ENCODE measurements at places on chromosomes 2 and 18.

GRCh38 chr2:112920923-112921532, 10.1 kb downstream of the IL37 start:
- no peak for DNase-seq

GRCh38 chr18:13412901-13413300, 194.3 kb downstream of the LDLRAD4 start:
- no peak for DNase-seq

GRCh38 chr2:120894966-120895365, 159.3 kb downstream of the GLI2 start:
- no peak for DNase-seq

- no peak for DNase-seq
Observed at GRCh38 chr18:420661-421246, 79.7 kb downstream of the COLEC12 start.

GRCh38 chr18:79982736-79983135, 5.6 kb downstream of the TXNL4A start:
- DNase-seq: no peak

DNA sequence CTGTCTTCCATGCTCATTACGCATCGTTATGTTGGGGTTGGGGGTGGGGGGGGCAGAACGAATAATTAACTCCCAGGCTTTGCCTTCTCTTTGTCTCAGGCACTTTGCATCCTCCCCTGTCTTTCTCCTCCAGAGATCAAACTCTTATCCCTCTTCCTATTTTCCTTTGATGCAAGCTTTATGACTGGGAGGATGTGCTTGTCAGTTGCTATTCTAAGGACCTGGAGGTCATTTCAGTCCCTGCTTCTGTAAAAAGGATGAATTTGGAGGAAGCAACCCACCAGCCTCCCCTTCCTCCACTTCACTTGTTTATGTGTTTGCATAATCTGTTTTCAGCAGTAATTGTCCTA, 87.5 kb downstream of the ZCCHC2 start:
- DNase-seq: no peak

GRCh38 chr18:473802-474201, 26.7 kb downstream of the COLEC12 start:
- DNase-seq: no peak

GRCh38 chr2:129768036-129768386, 211.5 kb upstream of the RAB6C start:
- no peak for DNase-seq

DNA sequence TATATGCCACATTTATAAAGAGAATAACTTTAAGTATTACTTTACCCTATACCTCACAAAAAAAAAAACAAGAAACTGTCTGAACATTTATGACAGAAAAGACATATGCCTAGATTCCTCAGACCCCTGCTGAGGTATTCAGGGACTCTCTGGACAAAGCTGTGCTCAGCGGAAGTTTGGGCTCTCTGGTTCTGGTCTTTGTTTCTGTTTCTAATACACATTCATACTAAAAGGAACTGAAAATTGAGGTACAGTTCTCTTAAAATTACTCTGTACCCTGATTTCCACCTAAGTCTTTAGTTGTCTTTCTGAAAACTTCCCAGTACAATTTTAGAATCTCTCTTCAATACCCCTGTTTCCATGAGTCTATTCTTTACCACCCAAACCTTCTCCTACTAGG, 160.3 kb downstream of the IKZF2 start:
- no peak for DNase-seq

- no peak for DNase-seq
Observed at GRCh38 chr2:1929962-1930361, 185.6 kb upstream of the PXDN start.

- DNase-seq: no peak
Observed at GRCh38 chr2:154481336-154481735, 217.2 kb upstream of the KCNJ3 start.

- peak; percentile 19 for DNase-seq
Observed at GRCh38 chr2:127080938-127081755, 25.8 kb downstream of the BIN1 start.

- DNase-seq: no peak
Observed at GRCh38 chr2:138794724-138795123, 14.5 kb upstream of the NXPH2 start.

DNA sequence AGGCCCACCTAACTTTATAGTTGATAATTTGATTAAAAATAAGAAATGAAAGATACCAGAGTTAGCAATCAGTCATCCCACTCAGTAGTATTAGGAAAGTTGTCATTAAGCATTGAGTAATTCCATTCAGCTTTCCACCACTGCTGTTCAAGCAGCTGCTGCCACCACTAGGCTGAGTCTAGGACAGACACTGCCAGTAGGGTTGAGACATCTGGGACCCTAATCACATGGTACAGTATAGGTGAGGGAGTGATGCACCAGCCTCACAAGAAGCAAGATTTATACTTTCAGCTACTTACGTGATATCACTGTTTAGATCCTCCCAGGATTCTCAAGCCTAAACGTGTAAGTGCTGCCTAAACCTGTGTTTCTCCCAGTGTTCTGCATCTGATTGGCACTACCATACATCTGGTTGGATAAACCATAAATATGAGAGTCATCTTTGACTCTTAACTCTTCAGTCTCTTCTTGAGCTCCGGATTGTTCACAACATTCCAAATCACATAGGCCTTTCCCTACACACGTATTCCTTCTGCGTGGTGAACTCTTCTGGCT, 3.2 kb downstream of the UBXN4 start:
- DNase-seq: peak; percentile 65

GRCh38 chr2:50751311-50752031, 280.5 kb downstream of the NRXN1 start:
- no peak for DNase-seq

DNA sequence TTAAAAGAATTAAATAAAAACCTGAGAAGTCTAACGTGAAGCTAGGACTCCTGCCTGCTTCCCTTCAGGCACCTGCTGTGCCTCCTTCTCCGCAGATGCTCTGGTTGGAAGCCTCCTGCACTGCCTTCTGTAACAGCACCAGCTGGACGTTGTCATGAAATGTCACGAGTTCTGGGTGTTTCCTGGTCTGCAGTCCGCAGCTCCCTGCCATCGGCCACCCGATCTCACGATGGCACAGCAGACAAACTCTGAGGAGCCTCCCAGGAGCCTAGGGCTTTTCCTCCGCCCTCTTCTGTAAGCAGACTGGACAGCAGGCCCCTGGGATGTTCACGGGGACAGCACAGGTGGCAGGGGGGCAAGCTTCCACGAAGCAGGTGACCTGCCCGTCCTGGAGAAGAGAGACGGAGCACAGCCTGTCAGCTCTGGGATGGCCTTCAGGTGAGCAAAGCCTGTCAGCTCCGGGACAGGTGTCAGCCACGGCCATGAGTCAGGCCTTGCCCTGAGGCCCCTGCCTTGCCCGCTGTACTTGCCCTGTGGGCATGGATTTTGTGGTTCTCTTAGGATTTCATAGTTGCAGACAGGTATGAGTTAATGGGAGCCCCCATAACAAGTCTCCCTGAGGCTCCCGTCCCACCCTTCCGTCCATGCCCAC, 110.3 kb downstream of the PXDN start:
- DNase-seq: no peak

- DNase-seq: no peak
Observed at GRCh38 chr2:9097239-9097638, 93.8 kb upstream of the MBOAT2 start.

- no peak for DNase-seq
Observed at GRCh38 chr2:79938648-79939047, 365.9 kb downstream of the LRRTM1 start.

DNA sequence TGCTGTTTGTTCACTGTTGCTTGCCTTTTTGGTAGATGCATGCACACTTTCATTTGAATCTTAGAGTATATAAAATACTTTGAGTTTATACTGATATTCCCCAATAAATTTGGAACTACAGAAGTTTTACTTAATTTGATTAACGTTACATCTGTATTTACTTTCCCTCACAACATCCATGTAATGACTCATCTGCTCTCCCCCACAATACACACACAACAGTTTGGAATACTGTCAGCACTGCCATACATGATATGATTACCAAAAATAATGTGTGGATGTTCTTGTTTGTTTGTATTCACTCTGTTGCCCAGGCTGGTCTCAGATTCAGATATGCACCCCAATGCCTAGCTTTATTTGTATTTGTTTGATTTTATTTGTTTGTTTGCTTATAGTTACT, 144.2 kb downstream of the WDR7 start:
- no peak for DNase-seq

DNA sequence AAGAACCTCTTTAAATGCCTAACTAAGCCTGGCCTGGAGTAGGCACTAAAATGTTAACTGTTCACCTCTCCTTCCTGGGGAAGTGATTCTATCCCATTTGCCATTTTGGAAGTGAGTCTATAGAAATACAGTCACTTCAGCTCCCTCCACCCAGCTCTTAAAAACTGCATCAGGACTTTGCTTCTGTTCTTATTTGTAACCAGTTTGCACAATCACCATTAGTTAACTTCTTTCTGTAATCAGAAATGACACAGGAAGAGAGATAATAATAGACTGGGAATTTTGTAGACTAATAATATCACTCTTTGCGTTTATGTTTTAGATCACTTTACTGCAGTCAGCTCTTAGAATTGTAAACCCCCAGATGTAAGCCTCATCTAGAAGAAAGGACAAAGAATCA, 16.0 kb upstream of the MARCO start:
- no peak for DNase-seq

GRCh38 chr18:59182673-59183072, 37.3 kb upstream of the GRP start:
- no peak for DNase-seq

DNA sequence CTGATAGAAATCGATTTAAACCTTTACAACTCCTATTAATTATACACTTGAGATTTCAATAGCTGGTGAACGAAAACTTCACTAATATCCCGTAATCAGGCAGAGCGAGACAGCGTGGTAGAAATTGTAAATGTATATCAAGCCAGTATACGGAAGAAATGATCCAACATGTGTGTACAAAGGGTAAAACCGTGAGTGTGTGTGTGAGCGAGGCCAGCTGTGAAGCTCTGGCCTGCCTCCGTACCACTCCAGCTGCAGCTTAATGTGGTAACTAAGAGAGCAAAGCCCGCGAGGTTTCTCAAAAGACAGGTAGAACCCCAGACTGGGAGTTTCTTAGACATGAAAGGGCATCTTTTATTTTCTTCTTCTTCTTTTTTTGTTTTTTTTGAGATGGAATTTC, 52.3 kb upstream of the ZNF516 start:
- DNase-seq: no peak

DNA sequence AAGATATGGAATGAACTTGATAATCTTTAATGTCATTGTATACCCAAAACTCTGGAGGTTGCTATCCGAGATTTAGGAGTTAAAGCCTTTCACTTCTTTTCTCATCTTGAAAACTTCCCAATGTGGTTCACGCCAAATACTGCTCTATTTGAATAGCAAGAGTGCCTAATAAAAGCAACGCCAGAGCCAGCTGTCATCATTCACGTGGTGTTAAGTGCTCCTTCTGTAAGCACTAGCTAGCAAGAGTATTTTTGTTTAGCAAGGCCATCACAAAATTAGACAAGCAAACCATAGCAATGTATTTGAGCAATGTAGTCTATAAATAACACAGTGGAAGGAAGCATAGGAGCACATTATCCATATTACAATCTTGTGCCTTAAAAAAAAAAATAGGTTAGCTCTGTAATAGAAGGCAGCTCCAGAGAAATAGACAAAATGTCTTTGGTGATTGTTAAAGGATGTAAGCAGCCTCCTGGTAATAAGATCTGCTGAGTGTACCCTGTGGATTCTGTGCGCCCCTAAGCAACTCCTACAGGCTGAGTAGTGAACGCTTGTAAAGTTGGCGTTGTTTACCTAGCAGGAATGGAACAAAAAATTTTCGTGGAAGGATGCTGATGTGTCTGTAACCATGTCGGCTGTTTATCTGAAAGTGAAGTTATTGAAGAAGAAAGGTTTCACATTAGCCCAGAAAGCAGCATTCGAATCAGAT, 518.0 kb downstream of the CNTNAP5 start:
- DNase-seq: no peak

DNA sequence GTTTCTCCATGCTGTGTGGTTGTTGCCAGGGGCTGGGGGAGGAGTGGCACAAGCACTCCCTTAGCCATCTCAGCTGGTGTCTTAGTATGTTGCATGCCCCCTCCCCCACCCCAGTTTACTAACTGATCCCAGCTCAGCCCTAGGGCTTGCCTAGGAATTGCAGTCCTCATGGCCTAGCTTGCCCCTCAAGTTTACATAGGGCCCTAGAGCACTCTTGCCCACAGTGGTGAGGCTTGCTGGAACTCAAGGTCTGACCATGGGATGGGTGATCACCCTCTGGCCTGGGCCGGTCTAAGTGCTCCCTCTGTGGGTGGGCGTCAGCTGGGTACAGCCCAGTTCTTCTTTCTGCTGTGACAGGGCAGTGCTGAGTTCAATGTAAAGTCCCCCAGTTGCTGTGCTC, 156.1 kb upstream of the PIEZO2 start:
- DNase-seq: no peak

DNA sequence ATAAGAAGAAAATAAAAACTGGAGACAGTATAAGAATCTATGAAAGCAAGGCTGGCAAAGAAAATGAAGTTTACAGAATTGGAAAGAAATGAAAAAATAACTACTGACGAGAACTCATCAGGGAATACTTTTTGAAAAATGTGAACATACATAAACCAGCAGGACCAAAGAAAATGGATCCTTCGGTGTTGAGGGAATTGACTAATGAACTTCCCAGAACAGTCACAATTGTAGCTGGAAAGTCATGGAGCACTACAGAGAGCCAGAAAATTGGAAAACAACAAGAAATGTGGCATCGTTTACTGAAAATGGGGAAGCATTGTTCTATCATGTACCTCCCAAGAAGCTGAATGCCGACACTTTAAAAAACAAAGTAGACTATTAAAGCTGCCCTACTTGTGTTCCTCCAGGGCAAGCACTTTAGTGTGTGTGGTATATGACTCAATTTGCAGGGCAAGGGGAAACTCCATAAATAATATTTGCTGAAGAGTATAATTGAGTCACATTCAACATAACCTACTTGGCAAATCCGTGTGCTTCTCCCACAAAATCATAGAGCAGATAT, 1221.6 kb upstream of the NRXN1 start:
- DNase-seq: no peak

- DNase-seq: no peak
Observed at GRCh38 chr18:23352042-23352441, 101.0 kb upstream of the RIOK3 start.

DNA sequence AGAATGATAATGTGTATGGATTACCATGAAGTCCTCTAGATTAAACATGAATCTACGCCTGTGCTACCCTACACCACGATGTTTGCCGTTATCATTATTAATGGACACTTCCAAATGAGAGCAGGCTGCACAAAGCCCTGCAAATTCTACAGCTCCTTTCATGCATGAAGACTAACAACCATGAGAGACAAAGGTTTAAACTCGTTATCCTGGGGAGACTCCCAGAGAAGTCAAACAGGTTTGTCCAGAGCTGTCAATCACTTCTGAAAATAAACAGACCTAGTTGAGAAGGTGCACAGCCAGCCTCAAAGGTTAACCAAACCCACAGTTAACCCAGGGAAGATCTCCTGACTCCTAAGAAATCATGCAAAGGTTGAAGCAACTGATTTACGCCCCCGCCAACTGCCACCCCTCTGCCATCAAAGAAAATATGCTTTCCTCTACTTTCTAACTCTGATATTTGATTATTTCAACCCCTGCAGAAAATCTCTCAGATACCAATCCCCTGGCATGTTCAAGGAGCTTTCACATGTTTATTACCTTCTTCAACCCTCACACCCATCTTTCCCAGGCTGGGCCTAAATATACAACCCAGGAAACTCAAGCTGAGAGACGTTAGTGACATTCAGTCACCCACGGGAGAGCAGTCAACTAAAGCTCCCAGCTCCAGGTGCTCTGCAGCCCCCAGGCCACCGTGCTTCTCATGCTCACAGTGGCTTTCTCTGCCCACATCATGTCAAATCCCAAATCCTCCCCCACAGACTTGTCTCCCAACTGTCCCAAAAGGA, 35.9 kb downstream of the MYO5B start:
- DNase-seq: no peak

GRCh38 chr2:207600231-207600630, 25.0 kb downstream of the METTL21A start:
- no peak for DNase-seq
